AG20443 (cell line): ENCODE measurements at places on chromosomes 3 and 15.
A peak's percentile ranks its signal among the peaks of the same experiment; 100 is the strongest.

DNA sequence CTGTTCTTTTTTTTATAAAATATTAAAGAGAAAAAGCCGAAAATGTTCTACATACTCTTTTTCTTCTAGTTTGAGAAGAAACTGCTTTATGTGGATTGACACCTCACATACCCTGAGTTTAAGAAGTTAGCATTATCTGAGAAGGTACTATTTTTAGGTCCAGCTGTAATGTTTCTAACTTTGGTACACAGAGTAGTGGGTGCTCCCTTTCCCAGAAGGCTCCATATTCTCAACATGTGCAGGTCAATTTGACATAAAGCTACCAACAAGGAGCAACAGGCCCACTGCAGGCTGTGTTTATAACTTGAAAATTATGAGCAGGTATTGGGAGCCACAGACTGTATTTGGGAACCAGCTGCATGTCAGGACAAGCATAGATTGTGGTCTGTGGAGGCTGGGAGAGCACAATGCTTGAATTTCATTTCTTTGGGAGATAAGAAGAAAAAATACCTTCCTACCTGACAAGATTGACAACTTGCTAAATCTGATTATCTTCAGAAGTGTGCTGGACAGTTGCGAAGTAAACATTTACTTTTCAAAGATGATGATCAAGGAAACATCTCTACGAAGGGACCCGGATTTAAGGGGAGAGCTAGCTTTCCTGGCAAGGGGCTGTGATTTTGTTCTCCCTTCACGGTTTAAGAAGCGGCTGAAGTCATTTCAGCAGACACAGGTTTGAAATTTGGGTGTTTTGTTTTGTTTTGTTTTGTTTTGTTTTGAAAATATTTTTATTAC is 57.2 kb downstream of the PPP2R3A start:
- DNase-seq, result no peak

- DNase-seq, result no peak
Observed at GRCh38 chr15:68819495-68820294, 1.0 kb downstream of the ANP32A start.

- no peak for DNase-seq
Observed at GRCh38 chr15:53573091-53573490, 186.4 kb downstream of the WDR72 start.

GRCh38 chr15:41498657-41499056 is 5.0 kb downstream of the ITPKA start:
- DNase-seq, result no peak

DNA sequence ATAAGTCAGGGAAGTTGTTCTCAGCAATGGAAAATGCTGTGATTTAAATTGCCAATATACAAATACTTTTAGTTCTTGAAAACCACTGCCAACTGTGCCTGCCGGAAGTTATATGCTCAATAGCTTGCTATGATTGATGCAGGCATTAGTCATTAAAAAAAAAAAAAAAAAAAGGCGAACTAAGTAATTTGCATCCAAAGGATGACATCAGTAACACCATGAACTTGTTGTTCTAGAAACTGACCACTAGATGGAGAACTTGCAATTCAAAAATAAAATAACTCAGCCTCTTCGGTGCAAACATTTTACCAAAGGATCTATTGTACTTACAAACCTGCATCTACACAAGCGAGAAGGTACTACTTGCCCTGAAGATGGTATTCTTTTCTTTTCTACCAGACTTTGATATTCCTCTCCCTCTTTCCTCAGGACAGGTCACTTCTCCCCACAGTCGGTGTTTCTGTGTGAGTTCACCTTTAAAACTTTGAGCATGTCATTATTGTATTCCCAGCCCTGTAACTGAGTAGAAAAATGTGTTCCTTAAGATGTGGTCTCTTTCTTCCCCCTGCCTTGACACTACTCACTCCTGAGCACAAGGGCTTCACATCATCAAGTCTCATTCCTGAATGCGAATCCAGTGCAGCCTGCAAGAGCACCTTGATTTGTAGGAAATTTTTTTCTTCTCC is 115.0 kb upstream of the VEPH1 start:
- DNase-seq, result peak; percentile 74

GRCh38 chr3:128269796-128270195 is 116.5 kb downstream of the EEFSEC start:
- DNase-seq, result no peak

- no peak for DNase-seq
Observed at GRCh38 chr15:29114221-29115092, 155.2 kb downstream of the NSMCE3 start.

- DNase-seq, result no peak
Observed at GRCh38 chr15:53196788-53197187, 406.7 kb upstream of the ONECUT1 start.

DNA sequence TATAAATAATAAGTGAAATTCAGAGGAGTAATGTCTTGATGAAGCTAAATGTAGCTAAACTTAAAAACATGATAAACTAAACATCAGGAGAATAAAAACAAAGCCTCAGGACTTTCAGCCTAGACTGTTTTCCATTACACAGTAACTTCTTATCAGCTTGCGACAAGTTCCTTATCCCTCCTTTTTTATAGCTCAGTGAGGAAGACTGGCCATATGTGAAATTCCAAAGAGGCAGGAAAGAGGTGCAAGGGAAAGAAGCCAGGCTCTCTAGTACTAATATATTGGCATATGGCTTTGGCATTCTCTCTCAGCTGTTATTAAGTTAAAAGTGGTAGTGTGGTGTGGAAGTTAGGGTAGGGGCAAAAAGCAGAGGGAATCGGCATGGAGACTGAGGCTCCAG is 4.4 kb downstream of the COX17 start:
- no peak for DNase-seq

GRCh38 chr3:102415553-102415952 is 19.3 kb upstream of the ZPLD1 start:
- DNase-seq, result no peak

- no peak for DNase-seq
Observed at GRCh38 chr3:186823386-186823785, 17.1 kb upstream of the RFC4 start.

DNA sequence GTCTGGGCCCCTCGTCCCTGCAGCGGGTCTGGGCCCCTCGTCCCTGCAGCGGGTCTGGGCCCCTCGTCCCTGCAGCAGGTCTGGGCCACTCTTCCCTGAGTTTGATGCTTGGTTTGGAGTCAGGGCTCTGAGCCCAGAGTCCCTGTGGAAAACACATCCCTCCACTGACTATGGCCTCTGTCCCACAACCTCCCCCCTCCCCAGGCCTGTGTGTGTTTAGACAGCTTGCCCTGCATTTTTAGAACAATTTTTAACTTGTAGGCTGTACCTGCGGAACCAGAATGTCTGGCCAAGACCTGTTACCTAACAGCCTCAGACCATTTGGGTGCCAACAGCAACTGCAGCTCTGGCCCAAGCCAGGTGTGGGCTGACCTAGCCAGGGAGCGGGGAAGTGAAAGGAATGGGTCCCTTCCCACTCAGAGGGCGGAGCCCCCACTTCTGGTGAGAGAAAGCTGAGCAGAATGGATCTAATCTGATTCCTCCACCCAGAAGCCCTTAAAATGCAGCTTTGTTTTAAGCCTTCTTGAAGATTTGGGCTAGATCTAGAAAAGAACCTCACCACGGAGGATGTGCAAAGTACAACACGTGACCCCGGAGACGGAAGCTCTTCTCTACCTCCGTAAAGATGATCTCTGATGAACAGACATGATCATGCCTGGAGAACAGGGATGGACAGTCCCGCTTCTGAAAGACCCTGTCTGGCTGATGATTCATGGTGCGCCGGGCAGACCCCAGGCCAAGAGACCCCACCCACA is 60.5 kb upstream of the TFRC start:
- no peak for DNase-seq

DNA sequence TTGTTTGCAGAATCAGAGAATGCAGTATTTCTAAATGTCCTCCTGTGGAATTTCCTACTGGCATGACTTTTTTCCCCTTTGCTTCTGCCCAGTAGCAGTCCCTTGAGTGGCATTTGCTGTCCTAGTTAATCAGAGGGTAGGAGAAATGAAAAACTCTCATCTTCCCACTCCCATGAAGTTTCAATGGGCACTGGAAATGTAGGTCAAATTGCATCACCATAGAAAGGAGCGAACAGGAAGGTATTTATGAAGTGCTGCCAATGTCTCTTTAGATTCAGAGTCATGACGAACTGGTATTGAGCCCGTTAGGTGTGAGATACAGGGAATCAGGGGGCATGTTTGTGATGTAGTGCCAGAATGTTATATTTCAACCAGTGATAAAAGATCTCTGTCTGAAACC is 23.2 kb downstream of the ATXN7 start:
- no peak for DNase-seq

DNA sequence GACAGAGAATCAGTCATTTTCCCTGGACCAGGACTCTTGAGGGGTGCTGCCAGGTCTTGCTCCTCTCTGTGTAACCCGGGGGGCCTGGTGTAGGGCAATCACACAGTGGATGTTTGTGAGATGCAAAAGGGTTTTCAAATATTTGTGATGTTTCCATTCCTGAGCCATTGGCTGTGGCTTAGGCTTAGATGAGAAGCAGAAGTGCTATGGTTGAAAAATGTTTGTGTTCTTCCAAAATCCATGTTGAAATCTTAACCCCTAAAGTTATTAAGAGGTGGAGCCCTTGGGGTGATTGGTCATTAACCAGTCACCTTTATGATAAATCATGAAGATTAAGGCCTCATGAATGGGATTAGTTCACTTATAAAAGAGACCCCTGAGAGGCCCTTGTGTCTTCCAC is 36.5 kb downstream of the CORO2B start:
- peak; percentile 45 for DNase-seq

DNA sequence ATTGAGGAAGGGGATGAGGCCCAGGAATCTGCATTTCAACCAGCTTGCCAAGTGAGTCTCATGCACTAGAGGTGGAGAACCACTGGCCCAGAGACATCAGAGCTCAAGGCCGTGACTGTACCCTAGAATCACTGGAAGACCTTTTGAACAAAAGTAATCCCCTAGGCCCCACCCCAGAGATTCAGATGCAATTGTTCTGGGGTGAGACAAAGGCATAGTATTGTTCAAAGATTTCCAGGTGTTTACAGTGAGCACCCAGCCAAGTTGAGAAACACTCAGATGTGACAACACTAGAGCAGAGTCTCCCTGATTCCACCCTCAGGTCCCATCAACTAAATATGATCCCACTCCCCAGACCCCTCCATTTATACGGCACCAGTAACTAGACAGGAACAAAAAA is 290.3 kb upstream of the TLE3 start:
- no peak for DNase-seq

- DNase-seq, result no peak
Observed at GRCh38 chr3:37990527-37990926, at the start of gene VILL. VILL (plus strand) TSS chr3:37990786; CDS start chr3:37993673, 2,887 bp downstream.

DNA sequence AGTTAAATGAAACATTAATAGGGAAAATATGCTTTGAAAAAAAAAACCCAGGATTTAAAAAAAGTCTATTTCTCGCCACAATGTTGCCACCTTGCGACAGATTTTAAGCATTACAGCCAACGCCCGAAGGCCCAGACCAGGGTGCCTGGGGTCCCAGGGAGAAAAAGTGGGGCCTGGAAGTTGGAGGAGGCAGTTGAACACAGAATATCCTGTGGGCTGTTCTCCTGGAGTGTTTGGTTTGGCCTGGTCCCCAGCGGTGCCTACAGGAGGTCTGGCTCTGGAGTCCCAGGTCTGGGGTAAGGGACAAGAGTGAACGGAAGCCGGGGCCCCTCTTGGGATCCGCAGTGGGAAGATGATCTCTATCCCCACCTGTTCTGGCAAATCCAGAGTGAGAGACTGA is 3.4 kb downstream of the RNU6-1 start:
- no peak for DNase-seq

GRCh38 chr3:143171141-143171980 is 51.8 kb downstream of the CHST2 start:
- peak; percentile 45 for DNase-seq

DNA sequence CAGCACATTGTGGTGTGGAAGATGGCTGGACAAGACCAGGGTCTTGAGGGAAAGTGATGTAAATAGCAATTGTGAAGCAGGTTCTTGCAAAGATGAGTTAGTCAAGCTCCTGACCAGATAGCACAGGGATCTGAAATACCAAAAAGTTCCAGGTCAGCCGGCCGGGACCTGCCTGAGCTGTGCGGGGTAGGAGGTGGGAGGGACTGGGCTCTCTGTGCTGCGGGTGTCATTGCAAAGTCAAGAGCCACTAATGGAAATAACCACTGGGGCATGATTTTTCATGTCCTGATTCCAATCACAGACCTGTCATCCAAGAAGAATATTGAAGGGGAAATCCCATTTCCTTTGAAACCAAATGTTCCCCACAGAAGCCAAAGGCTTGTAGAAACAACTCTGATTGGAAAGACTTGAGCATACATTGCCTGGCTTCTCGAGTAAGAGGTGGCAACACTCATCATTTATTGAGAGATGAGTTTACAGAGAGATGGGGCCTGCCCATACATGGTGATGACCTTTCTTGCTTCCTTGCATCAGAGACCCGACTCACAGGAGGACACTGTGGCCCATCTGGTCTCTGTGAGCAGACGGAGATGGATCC is 44.2 kb upstream of the KY start:
- DNase-seq, result no peak

- no peak for DNase-seq
Observed at GRCh38 chr3:54307566-54308180, 185.3 kb downstream of the CACNA2D3 start.

DNA sequence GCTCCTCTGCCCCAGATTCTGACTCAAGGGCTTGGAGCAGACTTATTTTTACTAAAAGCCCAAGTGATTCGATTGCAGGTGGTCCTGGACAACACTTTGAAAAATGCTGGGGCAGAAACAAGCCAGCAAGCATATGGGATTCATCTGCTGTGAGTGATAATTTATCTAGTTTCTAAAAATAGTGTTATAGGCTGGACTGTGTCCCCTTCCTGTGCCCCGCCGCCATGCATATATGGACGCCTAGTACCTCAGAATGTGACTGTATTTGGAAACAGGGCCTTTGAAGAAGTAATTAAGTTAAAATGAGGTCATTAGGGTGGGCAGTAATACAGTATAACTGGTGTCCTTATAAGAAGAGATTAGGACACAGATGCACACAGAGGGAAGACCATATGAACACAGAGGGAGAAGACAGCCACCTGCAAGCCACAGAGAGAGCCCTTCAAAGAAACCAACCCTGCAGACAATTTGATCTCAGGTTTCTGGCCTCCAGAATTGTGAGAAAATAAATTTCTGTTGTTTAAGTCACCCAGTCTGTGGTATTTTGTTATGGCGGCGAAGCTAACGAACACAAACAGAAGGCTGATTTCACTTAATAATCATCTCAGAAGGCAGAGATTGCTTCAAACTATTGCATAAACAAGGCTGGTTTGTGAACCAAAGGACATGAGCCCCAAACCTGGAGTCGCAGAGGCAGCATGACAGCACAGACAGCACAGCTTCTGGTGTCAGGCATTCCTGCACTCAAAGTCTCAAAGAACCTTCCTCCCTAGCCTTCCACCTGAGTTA is 59.1 kb downstream of the CCNL1 start:
- DNase-seq, result no peak

GRCh38 chr15:47296881-47297280 is 420.4 kb upstream of the SEMA6D start:
- no peak for DNase-seq

- DNase-seq, result peak; percentile 12
Observed at GRCh38 chr3:172447611-172448579, at the start of gene GHSR. GHSR (minus strand) TSS chr3:172448456; CDS start chr3:172448413, 43 bp downstream.

GRCh38 chr3:131903988-131904415 is 130.8 kb downstream of the CPNE4 start:
- DNase-seq, result peak; percentile 91
